Fibroblast of upper back skin (primary cell): ENCODE measurements at places on chromosomes 7 and 10.

DNA sequence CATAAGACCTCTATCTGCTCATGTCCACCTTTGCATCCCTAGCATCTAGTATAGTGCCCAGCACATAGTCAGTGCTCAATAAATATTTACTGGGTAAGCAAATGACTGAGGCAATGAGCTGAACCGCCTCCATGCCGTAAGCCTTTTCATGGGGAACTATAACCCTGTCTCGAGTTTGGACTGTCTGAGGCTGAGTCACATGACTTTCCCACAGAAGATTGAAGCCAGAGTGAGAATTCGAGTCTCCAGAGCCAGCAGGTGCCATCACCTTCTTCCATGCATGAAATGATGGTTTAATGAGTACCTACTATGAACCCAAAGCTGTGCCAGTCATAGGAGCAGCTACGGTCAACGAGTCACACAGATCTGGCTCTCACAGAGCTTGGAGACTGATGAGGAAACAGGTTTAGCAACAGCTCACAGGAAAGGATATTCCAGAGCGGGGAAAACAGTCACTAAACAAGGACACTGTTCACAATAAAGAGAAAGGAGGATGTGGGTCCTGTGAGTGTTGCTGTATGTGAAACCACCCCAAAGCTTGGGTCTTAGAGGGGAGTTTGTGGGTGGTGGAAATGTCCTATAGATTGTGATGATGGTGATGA lies 75.2 kb downstream of the TEX36 start:
- DNase-seq, result no peak

DNA sequence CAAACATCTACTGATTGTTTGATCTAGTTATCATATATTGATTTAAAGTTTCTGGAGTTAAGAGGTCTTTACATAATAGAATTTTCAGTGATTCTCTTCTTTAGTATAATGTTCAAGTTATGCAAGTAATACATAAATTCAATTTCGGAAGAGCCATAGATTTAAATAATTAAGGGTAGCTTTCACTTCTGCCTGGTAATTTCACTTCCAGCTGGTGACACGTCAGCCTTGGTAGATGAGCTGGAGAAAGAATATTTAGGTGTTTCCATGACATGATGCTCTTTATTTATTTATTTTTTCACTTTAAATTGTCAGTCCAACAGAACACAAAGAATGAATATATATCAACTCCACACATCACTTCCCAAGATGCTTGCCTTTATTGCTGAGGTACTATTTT lies 5.2 kb upstream of the OTUD1 start:
- DNase-seq, result no peak

DNA sequence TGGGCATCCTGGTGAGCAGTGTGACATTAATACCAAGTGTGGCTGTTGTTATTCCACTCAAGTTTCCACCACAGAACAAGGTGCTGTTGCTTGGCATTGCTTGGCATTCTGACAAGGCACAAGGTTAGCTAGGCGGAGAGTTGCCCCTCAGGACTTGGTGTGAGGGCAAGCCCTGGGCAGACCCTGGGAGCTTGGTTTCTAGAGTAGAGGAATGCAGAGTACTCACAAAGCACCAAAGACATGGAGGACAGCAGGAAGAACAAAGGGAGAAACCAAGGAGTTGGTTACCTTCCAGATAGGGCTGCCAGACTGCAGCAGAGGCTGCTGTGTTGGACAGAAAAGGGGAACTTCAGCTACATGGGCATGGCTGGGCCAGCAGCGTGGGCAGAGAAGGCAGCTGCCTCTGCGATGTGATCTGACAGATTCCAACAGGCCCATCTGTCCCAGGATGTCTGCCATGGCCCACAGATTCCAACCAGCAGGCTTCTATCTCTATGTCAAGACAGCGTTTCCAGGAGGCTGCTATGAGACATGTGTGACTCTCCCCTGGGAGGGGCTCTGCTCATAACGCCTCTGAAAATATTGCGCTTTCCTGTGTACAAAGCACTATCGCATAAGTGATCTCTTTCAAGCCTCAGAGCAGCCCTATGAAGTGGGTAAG lies 1.8 kb downstream of the GOLGA7B start:
- DNase-seq, result no peak

- no peak for DNase-seq
These were observed 13.4 kb downstream of the AIFM2 start for GRCh38 chr10:70119197-70119596.

DNA sequence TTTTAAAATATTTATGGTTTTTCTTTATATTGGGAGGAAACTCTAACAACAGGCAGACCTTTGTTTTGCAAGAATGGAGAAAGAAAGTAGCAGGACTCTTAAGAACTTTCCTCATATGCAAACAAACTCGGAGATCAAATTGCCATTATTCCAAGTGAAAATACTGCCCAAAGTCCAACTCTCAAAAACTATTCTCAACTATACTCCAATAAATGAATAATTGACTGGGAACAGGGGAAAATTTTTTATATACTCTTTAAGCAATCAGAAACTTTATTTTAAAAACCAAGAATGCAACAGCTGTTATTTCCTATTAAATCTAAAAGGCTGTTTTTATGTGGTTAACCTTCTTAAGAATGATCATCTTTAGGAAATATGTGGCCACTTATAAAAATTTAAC lies 101.9 kb downstream of the COL28A1 start:
- no peak for DNase-seq

- no peak for DNase-seq
These were observed 2.6 kb upstream of the ATXN7L1 start for GRCh38 chr7:105878746-105879605.

- DNase-seq, result no peak
These were observed 5.5 kb downstream of the FOXL3 start for GRCh38 chr7:295155-296154.

- no peak for DNase-seq
These were observed 101.1 kb upstream of the ZNF438 start for GRCh38 chr10:31132681-31133244.

- DNase-seq, result no peak
These were observed 7.4 kb upstream of the ARID5B start for GRCh38 chr10:61894133-61894532.

DNA sequence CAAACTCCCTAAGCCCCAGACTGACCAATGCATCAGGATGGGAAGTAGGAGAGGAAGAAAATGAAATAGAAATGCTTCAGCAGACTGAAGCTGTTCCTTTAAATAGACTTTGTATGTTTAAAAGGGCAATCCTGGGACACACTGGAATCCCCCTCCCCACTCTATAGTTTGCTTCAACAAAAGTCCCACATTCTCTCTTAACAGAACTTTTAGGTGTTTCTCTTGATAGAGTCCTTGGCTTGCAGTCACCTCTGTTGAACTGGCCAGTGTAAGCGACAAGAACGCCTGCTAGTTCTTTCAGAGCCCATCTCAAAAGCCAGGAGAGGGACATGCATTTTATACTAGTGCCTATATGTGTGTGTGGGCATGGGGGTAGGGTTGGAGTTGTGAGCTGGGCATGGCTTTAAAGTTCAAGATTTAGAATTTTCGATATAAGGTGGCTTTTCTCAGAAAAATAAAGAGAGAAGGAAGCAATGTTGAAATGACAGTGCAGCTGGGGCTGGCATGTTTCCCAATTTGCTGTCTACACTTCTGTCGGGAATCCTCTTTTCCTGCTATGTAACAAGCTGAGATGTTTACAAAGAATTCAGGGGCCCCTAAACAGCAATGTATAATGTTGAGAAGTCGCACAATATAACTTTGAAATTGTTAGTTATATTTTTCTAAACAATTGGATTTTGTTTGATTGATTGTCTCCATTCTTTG lies 2.1 kb downstream of the TBX20 start:
- no peak for DNase-seq

DNA sequence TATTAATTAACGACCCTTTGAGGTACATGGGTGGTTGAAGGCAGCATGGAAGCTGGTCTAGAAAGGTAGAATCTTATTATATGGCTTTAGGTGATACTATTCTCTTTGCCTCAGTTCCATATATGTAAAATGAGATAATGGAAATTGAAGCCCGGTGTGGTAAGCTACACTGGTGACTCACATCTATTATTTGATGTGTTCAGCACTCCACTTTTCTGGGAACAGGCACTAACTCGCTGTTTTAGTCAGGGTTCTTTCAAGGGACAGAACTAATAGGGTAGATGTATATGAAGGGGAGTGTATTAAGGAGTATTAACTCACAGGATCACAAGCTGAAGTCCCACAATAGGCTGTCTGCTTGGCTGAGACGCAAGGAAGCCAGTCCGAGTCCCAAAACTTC lies 4.4 kb upstream of the TRUB1 start:
- no peak for DNase-seq

- DNase-seq, result no peak
These were observed 1127.7 kb downstream of the REEP3 start for GRCh38 chr10:64648915-64649314.

- no peak for DNase-seq
These were observed 75.1 kb upstream of the SP4 start for GRCh38 chr7:21352540-21353387.

DNA sequence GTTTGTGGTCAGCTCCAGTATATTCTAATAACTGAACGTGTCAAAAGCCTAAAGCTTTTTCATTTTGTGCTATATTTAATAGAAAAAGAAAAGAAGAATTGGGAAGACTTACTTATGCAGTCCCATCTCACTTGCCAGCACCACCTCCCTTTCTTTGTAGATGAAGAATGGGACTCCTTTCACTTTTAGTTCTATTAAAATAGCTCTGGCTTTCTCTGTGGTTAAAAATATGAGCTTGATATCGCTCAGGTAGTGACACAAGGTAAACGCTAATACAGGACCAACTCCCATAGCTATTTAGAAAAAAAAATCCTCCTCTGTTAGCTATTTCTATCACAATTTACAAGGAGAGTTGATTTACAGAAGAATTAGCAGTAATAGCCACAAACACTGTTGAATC lies 176.8 kb downstream of the PDE1C start:
- no peak for DNase-seq

DNA sequence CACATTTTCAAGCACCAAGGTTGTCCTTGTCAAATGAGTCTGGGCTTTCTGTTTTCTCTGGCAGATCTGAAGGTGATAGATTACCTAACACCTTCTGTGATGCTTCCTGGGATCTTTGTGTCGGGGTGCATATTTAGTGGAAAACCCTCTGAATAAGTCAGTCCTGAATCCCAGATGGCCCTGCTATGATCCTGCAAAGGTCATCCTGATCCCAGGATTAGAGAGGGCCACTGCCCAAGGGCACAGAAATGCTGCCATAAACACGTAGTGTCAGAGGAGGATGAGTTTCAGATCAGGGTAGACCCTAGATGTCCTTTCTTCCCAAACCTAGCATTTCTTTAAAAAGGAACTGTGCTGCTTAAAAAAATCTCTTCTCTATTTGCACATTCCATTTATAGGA lies 19.0 kb downstream of the AGR2 start:
- DNase-seq, result no peak

- no peak for DNase-seq
These were observed 27.9 kb downstream of the ZEB1 start for GRCh38 chr10:31346953-31347352.

DNA sequence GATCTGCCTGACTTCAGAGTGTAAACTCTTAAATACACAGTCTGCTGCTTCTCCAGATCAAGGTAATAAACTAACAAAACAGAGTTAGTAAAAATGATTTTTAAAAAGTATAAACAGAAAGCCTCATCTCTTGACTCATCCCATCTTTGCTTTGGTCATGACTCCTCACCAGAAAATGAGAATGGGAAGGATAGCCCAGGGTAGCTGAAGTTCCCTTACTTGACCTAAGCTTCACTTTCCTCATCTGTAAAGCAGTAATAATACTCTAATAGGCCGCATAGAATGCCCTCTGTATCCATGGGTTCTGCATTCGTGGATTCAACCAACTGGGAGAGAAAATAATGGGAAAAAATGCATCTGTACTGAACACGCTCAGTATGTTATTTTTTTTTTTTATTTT lies 11.3 kb upstream of the SLC25A28 start:
- peak; percentile 18 for DNase-seq

- DNase-seq, result no peak
These were observed 431.8 kb upstream of the MGMT start for GRCh38 chr10:129035052-129035827.

DNA sequence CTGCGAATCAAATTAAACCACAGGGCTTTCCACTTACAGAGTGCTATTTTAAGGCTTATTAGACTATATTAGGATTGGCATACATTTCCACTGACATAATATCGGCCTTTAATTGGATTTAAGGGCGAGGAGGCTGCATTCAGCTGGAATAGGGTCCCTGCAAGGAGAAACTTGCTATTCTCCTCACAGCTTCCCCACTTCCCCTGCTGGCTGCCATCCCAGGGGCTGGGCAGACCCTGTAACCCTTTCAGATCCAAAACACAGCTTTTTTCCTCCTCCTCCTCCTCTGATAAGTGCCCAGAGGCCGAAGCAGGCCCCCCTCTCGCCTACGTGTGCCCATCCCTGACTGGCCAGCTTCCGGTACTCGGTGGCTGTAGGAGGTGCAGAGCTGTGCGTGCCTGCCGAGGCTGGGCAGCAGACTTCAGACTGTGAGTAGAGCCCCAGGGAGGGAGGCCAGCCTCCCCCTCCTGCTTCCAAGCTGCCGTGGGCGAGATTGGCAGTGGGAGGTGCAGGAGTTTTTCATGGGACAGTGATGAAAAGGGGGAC lies 224.2 kb downstream of the PLXNA4 start:
- no peak for DNase-seq

- DNase-seq, result no peak
These were observed 252.9 kb downstream of the RNLS start for GRCh38 chr10:88330174-88330573.

- DNase-seq, result peak; percentile 88
These were observed 98.6 kb upstream of the DIP2C start for GRCh38 chr10:787933-788651.

GRCh38 chr7:11548532-11548931 lies 283.5 kb downstream of the THSD7A start:
- DNase-seq, result no peak

- DNase-seq, result no peak
These were observed 36.8 kb downstream of the NACAD start for GRCh38 chr7:45052011-45052410.

- DNase-seq, result no peak
These were observed 70.1 kb downstream of the VPS41 start for GRCh38 chr7:38838725-38839385.

GRCh38 chr7:92137557-92137956 lies 3.3 kb upstream of the CYP51A1 start:
- no peak for DNase-seq

- no peak for DNase-seq
These were observed 241.4 kb upstream of the PODXL start for GRCh38 chr7:131797841-131798240.

DNA sequence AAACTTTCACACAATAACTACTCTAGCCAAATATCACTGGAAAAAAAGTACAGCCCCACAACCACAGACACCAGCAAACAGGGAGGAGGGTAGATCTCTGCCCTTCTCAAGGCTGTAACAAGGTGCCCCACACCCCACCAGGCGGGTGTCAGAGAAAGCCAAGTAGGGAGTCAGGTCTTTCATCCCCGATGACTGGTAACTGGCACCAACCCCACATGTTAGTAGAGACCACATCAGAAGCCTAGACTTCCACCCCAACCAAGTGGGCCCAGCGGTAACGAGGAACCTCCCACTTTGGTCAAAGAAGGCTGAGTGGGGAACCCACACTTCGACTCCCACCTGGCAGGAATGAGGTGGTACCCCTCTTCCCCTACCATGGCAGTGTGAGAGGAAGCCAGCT lies 16.4 kb upstream of the RUFY2 start:
- DNase-seq, result no peak

- DNase-seq, result peak; percentile 38
These were observed 22.6 kb downstream of the EPDR1 start for GRCh38 chr7:37942934-37943610.

- no peak for DNase-seq
These were observed at the start of gene PAX2 for GRCh38 chr10:100744987-100745881. Gene PAX2 (plus strand): TSS chr10:100745582. CDS start chr10:100746261, 679 bp downstream.
